ENCODE measurements at places on chromosomes 4 and X. TPM values are rescaled to one million over a fixed set of nuclear protein-coding genes. Genes with fewer than 3 reads are reported as not detected.

LNX1 gene
- 4.3 TPM for total RNA-seq

THAP9 gene
- 4.7 TPM for total RNA-seq

GRCh38 chr4:3744901-3745300 is 21.3 kb upstream of the ADRA2C start:
- DNase-seq: no peak

GRCh38 chr4:78737035-78737434 is 39.1 kb upstream of the BMP2K start:
- no peak for DNase-seq

DNA sequence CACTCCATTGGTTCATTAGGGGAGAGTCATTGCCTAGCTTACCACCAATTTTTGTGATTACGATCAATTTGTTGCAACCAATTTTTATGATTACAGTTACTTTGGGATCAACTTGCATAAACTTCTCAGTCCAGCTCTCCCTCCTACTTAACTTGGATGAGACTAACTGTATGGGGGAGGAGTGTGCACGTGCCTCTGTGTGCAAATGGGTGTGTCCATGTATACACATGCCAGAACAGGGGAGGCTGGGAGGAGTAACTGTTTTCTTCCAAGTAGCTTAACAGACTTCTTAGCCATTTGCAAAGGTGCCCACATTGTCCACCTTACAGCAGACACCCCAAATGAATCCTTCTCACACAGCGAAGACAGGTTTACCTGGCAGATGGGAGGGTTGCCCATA is 117.7 kb upstream of the VCX3B start:
- no peak for DNase-seq

DNA sequence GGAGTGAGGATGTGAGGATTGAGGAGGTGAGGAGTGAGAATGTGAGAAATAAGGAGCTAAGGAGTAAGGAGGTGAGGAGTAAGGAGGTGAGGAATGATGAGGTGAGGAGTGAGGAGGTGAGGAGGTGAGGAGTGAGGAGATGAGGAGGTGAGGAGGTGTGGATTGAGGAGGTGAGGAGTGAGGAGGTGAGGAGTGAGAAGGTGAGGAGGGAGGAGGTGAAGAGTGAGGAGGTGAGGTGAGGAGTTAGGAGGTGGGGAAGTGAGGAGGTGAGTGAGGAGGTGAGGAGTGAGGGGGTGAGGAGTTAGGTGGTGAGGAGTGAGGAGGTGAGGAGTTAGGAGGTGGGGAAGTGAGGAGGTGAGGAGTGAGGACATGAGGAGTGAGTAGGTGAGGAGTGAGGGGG is 74.8 kb upstream of the MXD4 start:
- DNase-seq: no peak

GRCh38 chr4:150581641-150582051 is 305 bp upstream of the MAB21L2 start:
- DNase-seq: no peak

DNA sequence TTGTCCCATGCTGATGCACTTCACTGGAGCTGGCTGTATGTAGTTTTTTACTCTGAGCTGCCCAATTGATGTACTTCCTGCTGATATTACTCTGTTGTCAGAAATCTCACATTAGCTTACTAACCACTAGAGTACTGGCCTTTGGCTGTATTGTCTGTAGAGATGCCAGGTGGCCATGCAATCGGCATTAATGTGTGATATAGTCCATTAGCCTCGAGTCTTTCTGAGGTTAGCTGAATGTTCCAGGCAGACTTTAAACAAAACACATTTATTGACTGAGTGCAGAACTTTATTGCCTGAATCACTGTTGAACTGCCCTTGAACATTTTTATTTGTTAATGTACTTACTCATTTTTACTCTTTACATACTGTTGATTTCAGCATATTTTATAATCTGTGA is 335.2 kb downstream of the PCDH10 start:
- DNase-seq: no peak

GRCh38 chr4:67576538-67576937 is 18.0 kb downstream of the STAP1 start:
- no peak for DNase-seq

- no peak for DNase-seq
These were observed 162.1 kb downstream of the SMIM20 start for GRCh38 chr4:26076000-26076587.

- no peak for DNase-seq
These were observed 151.9 kb upstream of the RPS6KA3 start for GRCh38 chrX:20418379-20419150.

TMEM33 gene
- total RNA-seq: 68.3 TPM

- no peak for DNase-seq
These were observed 141.0 kb downstream of the ARX start for GRCh38 chrX:24874604-24875247.

DNA sequence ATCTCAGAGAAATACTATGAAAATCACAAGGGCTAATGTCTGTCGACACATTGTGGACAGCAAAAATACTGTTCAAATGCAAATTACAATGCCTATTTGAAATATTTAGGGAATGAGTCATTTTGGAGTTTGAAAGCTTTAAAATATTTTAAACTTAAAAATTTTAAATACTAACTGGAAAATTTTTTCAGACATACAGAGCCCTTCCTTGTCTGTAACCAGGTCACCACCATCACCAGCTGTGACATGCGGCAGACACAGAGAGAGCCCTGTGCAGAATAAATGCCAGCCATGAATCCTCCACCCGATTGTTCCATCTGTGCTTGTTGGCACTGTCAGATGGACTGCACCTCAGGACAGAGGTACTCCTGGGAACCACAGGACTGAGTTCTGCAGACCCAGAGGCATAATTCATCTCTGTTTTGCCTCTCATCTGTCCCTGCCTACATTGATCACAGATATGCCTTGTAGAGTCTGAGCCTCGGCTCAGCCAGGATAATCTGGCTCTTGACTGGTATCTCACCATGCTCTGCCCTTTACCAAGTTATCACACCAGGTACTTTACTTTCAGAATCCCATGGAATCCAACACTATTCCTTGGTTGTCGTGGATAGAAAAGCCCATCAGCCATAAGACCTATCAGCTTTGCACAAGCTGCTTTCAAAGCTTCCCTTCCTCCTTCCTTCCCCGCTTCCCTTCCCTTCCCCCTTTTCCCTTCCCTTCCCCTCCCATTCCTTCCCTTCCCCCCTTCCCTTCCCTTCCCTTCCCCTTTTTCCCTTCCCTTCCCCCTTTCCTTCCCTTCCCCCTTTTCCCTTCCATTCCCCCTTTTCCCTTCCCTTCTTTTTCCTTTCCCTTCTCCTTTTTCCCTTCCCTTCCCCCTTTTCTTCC is 67.2 kb downstream of the TBC1D9 start:
- DNase-seq: no peak

GRCh38 chrX:146278381-146278780 is 460.8 kb downstream of the SLITRK2 start:
- DNase-seq: no peak

- DNase-seq: no peak
These were observed 92.0 kb downstream of the IRF2 start for GRCh38 chr4:184382189-184382846.

DNA sequence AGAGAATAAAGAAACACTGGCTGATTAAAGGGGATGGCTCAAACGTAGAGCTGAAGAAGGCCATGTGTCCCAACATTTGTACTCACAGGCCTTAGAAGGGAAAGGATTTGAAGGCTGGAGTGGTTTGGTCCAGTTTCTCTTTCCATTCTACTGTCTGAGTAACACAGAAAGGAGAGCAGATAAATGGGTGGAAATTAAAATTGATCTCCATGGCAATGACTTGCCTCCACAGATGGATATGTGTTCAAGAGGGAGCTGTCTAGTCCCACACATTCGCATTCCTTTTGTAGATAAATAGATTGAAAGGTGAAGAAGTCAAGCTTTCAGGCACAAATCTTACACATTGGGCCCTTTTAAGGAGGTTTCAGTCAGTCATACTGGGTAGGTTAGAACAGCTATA is 74.6 kb downstream of the DOCK11 start:
- no peak for DNase-seq

GRCh38 chr4:141283563-141283962 is 62.9 kb downstream of the ZNF330 start:
- DNase-seq: no peak

ETNPPL gene
- 0.35 TPM for total RNA-seq

DNA sequence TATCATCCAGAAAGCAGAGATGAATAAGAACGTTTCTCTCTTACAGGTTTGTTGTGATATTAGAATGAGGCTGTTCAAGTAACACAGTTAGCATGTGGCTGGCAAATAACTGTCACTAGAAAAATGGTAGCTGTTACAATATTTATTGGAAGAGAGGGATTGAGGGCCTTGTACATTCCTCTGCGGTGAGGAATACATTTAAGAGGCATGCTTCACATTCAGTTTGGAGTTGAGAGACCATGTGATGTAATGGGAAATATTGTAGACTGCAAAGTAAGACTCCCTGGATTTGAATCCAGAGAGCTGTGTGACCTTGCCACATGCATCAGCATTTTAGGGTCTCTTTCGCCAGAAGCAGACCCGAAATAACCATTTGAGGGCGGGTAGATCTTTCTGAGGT is 104.8 kb upstream of the KIT start:
- DNase-seq: no peak

DNA sequence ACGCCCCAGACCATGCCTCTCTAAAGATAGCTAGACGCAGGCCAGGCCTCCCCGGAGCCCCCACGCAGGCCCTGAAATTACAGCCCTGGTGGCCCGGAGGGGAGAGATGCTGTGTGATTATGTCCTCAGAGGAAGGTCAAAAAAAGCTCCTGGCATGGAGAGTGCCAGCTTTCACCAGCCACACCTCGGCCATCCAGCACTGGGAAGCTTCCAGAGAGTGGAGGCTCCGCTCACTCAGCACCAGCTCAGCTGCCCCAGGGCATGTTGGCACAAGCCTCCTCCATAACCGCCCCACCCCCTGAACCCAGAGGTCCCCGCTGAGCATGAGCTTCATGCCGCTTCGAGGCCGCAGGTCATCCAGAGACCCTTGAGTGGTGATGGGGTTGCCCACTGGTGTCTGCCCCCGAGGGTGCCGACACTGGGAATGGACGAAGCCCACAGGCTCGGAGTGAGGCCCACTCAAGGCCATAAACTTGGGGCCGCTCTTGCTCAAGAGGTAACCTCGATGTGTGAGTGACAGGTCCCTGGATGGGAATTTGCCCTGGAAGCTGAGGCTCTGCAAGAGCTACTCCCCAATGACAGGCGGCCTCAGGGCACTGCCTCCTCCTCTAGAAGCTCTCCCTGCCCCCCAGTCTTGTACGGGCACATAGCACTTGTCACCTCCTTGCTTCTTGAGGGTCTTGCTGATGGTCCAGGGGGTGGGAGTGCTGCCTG is 4.4 kb upstream of the BGN start:
- DNase-seq: no peak

DNA sequence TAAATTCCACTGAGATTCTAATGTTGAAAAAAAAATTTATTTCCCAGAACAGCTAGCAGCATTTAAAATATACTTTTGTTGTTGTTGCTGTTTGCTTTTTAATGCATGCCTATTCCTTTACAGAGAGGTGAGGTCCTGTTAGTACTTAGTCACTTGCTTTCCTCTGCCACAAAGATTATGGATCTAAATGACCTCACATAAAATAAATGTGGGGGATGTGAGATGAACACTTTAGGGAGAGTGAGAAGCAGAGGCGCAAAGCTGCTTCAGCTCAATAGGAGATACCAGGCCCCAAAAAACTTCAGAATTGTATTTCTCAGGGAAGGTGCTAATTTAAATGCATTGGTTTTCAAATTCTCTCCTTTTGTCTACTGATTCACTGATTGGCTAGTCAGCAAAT is 4.0 kb downstream of the LDB2 start:
- no peak for DNase-seq

GRCh38 chr4:122053186-122053585 is 98.9 kb upstream of the BLTP1 start:
- DNase-seq: no peak

SSX2B gene
- not detected for total RNA-seq

DNA sequence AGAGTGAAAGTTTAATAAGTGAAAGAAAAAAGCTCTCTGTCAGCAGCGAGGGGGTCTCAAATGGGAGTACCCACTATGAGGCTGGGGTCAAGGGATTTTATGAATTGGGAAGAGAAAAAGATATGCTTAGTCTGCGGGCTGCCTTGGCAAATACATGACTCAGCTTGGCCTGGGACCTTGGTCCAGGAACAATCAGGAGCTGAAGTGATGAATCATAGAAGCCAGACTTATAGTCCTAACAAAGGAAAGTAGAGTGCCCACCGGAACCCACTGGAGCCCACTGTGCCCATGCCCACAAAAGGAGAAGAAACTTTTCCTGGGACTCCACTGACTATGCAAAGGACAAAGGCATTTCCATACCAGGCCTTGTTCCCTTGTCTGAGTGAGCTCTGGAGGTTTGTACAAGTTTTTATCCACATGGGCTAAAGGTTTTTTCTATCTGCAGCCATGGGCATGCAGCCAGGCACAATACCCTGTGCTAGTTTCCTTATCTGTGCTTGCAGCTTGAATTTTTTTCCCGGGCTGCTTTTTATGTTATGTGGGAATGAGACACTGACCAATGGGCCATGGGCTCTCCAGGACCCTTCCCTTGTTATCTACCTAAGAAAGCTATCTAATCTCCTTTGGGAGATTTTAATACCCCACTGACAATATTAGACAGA is 201.7 kb downstream of the FAM133A start:
- DNase-seq: no peak

SPIN2A gene
- 1.6 TPM for total RNA-seq

RNF212 gene
- not detected for total RNA-seq

DNA sequence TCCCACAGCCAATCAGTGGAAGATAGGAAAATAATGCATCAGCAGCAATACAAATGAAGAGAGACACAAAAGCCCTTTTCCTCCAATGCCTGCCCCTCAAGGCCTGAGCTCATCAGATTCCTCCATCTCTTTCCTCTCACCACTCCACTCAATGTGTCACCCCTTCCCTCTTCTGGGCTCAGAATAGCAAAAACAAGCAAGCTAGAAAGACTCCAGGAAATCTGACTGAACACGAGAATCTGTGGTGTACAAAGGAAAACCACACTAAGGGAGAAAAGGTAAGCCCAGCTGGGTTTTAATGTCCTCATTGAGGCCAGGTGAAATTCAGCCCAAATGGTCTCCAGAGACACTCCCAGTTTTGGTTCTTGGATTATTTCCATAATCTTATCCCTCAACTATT is 46.3 kb downstream of the ARHGEF9 start:
- no peak for DNase-seq

- DNase-seq: no peak
These were observed 73.8 kb downstream of the PHEX start for GRCh38 chrX:22105971-22106370.

TRPC5OS gene
- not detected for total RNA-seq

DNA sequence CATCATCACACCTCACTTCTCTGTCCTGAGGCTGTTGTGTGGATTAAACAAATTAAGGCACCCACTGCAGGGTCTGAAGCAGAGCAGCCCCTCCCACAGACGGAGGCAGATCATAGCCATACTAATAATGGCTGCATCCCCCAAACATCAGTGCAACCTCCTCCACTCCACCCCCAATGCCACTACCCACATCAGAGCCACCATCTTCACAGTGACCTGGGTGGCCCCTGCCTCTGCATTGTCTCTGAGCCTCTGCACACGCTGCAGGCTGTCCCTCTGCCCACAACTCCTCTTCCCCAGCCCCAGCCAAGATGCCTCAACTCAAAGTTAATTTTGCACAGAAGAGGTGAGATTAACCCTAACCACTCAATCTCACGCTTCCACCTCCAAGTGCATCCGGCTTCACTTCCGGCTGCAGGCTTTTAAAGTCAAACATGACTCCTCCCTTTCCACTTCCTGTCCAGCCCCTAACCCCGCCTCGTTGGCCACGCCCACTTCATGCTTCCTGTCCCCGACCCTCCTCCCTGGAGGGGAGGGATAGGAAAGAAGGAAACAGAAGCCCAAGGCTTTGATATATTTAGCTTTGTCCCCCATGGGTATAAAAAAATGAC is 22.7 kb downstream of the JAKMIP1 start:
- no peak for DNase-seq

ANKRD50 gene
- total RNA-seq: 24.3 TPM

PIR gene
- total RNA-seq: 40.9 TPM
